ENCODE measurements at places on chromosomes 6 and 20. TPM values are rescaled to one million over a fixed set of nuclear protein-coding genes. Genes with fewer than 3 reads are reported as not detected.

GDAP1L1 gene
- not detected for total RNA-seq

GRCh38 chr6:146090474-146090873 lies 61.6 kb downstream of the GRM1 start:
- no peaks in the 10 kb centered on the region for H3K27me3 ChIP-seq
- H3K4me3 ChIP-seq: no peak overlapping the region
- H3K27ac ChIP-seq: no peak overlapping the region
- no peaks in the 10 kb centered on the region for H3K4me1 ChIP-seq

OR2H1 gene
- total RNA-seq: not detected

DNA sequence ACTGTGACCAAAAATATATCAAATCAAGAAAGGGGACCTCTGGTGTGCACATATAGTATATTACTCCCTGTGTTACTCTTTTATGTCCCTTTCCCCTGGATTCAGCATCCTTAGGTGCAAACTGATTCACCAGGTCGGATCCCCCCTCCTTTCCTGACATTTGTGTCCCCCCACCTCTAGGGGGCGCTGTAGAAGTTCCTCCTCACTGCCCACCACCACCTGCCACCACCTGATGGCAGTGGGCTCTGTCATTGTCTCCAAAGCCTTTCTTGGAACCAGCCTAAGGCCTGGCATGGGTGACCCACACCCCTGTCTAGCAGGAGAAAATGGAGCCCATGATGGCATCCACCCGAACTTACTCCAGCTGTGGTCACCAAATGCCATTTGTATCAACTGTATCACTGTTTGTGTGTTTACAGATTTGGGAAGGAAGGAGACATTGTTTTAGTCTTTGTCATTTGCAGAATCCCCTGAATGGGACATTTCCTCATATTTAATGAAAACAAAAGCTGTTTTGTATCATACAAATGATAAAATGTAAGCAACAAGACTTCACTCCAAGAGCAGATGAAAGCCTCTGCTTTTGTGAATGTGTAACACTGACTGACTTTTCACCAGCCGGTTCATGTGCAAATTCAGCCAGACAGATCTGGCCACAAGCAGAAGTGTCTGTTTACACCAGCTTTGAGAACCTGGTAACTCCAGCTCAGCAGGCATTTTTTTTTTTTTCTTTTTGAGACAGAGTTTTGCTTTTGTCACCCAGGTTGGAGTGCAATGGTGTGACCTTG lies 66.2 kb downstream of the ARMC2 start:
- DNase-seq: peak; percentile 40
- H3K27ac ChIP-seq: no peak overlapping the region
- no peak overlapping the region for H3K4me3 ChIP-seq
- no peaks in the 10 kb centered on the region for H3K27me3 ChIP-seq
- H3K4me1 ChIP-seq: peaks cover 3% of the 10 kb centered on the region

GRCh38 chr6:91744566-91744965 lies 1157.7 kb upstream of the MAP3K7 start:
- H3K27ac ChIP-seq: no peak overlapping the region
- no peaks in the 10 kb centered on the region for H3K4me1 ChIP-seq

GRCh38 chr20:64177787-64178186 lies 13.5 kb downstream of the MYT1 start:
- no peaks in the 10 kb centered on the region for H3K36me3 ChIP-seq
- H3K4me3 ChIP-seq: no peak overlapping the region
- H3K27ac ChIP-seq: no peak overlapping the region
- H3K4me1 ChIP-seq: no peaks in the 10 kb centered on the region
- no peaks in the 10 kb centered on the region for H3K27me3 ChIP-seq
- no peak for DNase-seq

DNA sequence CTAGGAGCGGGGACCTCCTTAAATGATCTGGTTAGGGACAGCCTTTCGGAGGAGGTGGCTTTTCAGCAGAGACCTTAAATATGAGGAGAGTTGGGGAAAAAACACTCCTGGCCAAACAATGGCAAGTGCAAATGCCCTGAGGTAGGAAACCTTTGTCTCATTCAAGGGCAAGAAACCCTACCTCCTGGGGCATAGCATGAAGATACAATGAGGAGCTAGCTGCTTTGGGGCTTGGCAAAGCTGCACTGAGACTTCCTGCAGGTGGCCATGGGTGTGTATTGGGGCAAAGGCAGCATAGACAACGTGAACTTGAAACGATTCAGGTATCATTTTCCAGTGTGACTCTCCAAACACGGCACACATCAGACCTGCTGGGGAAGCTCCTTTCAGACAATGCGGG lies 30.7 kb downstream of the PMEPA1 start:
- H3K27me3 ChIP-seq: peaks cover 25% of the 10 kb centered on the region
- H3K4me3 ChIP-seq: no peak overlapping the region
- DNase-seq: no peak
- H3K27ac ChIP-seq: no peak overlapping the region

RNASET2 gene
- 170 TPM for total RNA-seq

GRCh38 chr6:152695372-152696045 lies 2.2 kb upstream of the MYCT1 start:
- no peak overlapping the region for H3K27ac ChIP-seq
- no peaks in the 10 kb centered on the region for H3K4me1 ChIP-seq
- no peaks in the 10 kb centered on the region for H3K27me3 ChIP-seq
- H3K4me3 ChIP-seq: no peak overlapping the region

DNA sequence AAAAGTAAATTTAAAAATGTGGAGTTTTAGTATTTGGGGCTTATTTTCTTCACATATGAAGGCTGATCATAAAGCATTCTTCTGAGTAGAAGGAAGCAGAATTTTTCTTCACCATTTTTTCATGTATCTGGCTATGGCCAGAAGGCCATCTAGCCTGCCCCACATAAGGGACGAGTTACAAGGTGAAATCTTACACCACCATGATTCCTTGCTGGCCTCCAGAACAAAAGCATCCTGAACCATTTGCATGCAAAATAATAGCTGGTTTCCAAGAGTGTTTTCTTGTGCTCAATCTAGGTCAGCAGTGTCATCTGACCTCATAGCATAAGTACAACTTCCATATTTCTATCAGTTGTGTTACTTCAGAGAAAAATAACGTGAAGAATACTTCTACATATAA lies 93.1 kb downstream of the BMP5 start:
- DNase-seq: no peak
- H3K27me3 ChIP-seq: no peaks in the 10 kb centered on the region
- no peaks in the 10 kb centered on the region for H3K4me1 ChIP-seq
- H3K27ac ChIP-seq: no peak overlapping the region
- H3K4me3 ChIP-seq: no peak overlapping the region

DNA sequence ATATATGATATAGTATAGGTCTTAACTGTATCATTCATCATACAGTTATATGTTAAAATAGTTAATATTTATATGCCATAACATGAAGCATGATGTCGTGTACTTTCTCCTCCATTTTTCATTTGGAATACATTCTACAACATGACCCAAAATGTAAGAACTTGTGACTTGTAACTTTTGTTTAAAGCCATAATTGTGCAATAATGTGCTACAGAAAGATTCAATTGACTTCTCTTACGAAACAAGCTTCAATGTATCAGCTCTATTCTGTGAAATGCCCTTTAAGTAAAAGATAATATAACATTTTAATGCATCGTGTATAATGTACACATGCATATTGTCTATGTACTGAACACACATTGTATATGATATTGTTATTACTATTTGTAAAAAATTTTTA lies 76.7 kb upstream of the FABP7 start:
- H3K4me3 ChIP-seq: no peak overlapping the region
- H3K27me3 ChIP-seq: no peaks in the 10 kb centered on the region
- DNase-seq: no peak
- no peak overlapping the region for H3K27ac ChIP-seq
- H3K4me1 ChIP-seq: no peaks in the 10 kb centered on the region

HTR1B gene
- not detected for total RNA-seq

DNA sequence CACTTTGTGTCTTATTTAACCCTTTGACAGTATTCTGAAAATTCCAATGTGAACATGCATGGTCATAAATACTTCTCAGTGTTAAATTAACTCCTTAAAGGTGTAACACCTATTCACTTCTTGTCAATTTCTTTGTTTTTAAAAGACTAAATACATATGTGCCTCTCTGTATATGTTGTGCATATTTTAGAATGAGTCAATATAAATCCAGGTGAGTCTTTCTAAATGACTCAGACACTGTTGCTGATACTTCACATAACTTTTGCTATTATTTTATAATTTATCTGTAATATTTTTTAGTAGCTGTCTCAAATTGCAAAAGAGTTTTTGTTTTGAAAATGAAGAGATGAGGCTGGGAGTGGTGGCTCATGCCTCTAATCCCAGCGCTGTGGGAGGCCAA lies 36.0 kb downstream of the TIAM2 start:
- no peaks in the 10 kb centered on the region for H3K36me3 ChIP-seq
- H3K27ac ChIP-seq: no peak overlapping the region
- DNase-seq: no peak
- H3K4me3 ChIP-seq: no peak overlapping the region

DNA sequence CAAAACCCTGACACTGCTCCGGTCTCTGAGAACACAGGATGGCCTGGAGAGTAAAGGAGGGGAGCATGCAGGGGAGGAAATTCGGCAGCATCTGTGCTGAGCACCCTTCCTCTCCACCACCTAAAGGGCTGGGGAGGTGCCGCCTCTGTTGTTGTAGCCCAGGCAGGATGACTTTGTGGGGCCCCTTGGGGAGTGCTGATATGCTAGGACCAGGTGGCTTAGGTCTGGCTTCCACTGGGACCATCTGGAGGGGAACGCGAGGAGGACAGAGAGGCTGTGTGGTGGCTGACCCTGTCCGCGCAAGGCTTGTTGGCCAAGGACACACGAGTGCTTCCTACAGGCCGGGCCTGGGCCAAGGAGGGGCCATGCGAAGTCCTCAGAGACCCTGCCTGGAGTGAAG lies 9.9 kb upstream of the RPS6KA2 start:
- H3K27ac ChIP-seq: no peak overlapping the region
- H3K27me3 ChIP-seq: no peaks in the 10 kb centered on the region
- H3K4me1 ChIP-seq: no peaks in the 10 kb centered on the region

- no peak overlapping the region for H3K27ac ChIP-seq
- DNase-seq: no peak
- no peaks in the 10 kb centered on the region for H3K27me3 ChIP-seq
- no peaks in the 10 kb centered on the region for H3K36me3 ChIP-seq
- H3K4me3 ChIP-seq: no peak overlapping the region
Observed at GRCh38 chr6:104606361-104606760, 253.4 kb downstream of the HACE1 start.

CRIP3 gene
- total RNA-seq: 4.2 TPM

- H3K4me3 ChIP-seq: no peak overlapping the region
- H3K27ac ChIP-seq: no peak overlapping the region
- no peak for DNase-seq
- no peaks in the 10 kb centered on the region for H3K27me3 ChIP-seq
- H3K36me3 ChIP-seq: no peaks in the 10 kb centered on the region
Observed at GRCh38 chr6:138440758-138441357, 36.8 kb downstream of the HEBP2 start.

PRND gene
- not detected for total RNA-seq

DNA sequence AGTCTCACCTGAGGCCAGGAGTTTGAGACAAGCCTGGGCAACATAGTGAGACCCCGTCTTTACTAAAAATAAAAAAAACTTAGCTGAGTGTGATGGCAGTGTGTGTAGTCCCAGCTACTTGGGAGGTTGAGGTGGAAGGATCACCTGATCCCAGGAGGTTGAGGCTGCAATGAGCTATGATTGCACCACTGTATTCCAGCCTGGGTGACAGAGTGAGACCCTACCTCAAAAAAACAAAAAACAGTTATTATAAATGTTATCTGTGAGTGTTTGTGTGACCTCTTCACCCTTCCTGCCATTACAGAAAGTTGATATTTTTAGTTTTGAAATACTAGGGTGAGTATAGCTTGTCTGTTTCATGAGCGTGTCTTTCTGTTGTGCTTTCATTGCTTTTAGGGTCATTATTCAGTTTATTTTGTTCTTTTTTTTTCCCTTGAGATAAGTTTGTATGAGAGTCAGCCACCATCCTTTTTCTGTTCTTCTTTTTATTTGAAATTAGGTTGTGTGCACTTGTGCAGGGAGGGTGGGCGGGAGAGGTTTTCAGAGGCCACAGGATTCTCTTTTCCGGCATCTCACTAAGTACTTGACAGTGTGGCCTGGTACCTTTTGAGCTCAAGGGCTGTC lies 26.2 kb downstream of the CDYL start:
- no peak for DNase-seq
- peaks cover 19% of the 10 kb centered on the region for H3K4me1 ChIP-seq
- H3K36me3 ChIP-seq: peaks cover 4% of the 10 kb centered on the region
- H3K27me3 ChIP-seq: no peaks in the 10 kb centered on the region
- no peak overlapping the region for H3K27ac ChIP-seq

GRCh38 chr6:134114918-134115714 lies 62.7 kb upstream of the SLC2A12 start:
- H3K27me3 ChIP-seq: peaks cover 21% of the 10 kb centered on the region
- no peaks in the 10 kb centered on the region for H3K4me1 ChIP-seq
- DNase-seq: no peak
- H3K4me3 ChIP-seq: no peak overlapping the region
- no peaks in the 10 kb centered on the region for H3K36me3 ChIP-seq

DNA sequence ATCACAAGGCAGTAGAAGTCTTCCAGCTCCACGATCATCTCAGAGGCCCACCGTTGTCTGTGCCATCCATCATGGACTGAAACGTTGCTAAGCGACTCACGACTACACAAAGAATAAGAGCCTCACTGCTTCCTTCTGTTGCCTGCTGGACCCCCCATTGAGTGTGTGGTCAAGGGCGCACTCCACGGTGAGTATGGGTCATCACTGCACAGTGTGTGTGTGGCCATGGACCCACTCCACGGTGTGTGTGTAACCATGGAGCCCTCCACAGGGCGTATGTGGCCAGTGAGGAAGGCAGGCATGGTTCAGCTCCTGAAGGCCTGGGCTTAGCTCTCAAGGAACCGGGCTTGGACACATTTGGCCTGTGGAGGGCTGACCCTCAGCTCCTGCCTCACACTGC lies 123.4 kb upstream of the AFDN start:
- H3K27me3 ChIP-seq: peaks cover 74% of the 10 kb centered on the region
- no peak overlapping the region for H3K4me3 ChIP-seq
- peaks cover 44% of the 10 kb centered on the region for H3K4me1 ChIP-seq
- H3K36me3 ChIP-seq: no peaks in the 10 kb centered on the region

- peaks cover 17% of the 10 kb centered on the region for H3K4me1 ChIP-seq
- no peak overlapping the region for H3K4me3 ChIP-seq
- DNase-seq: peak; percentile 23
- no peaks in the 10 kb centered on the region for H3K27me3 ChIP-seq
- H3K36me3 ChIP-seq: no peaks in the 10 kb centered on the region
- peak overlapping the region; percentile 83 for H3K27ac ChIP-seq
Observed at GRCh38 chr20:4961746-4962145, 39.6 kb downstream of the SLC23A2 start.

GRCh38 chr6:1662534-1662933 lies 52.8 kb downstream of the FOXC1 start:
- no peak for DNase-seq
- H3K4me3 ChIP-seq: no peak overlapping the region
- no peaks in the 10 kb centered on the region for H3K4me1 ChIP-seq
- no peaks in the 10 kb centered on the region for H3K36me3 ChIP-seq
- H3K27ac ChIP-seq: no peak overlapping the region
- H3K27me3 ChIP-seq: no peaks in the 10 kb centered on the region
